ENCODE measurements at places on chromosomes 1 and 21.

GRCh38 chr1:105641407-105641806 lies 1415.1 kb upstream of the PRMT6 start:
- H3K4me1 ChIP-seq: no peaks in the 10 kb centered on the region
- no peaks in the 10 kb centered on the region for H3K27me3 ChIP-seq
- DNase-seq: no peak
- no peak overlapping the region for H3K27ac ChIP-seq
- H3K4me3 ChIP-seq: no peak overlapping the region
- no peaks in the 10 kb centered on the region for H3K36me3 ChIP-seq

DNA sequence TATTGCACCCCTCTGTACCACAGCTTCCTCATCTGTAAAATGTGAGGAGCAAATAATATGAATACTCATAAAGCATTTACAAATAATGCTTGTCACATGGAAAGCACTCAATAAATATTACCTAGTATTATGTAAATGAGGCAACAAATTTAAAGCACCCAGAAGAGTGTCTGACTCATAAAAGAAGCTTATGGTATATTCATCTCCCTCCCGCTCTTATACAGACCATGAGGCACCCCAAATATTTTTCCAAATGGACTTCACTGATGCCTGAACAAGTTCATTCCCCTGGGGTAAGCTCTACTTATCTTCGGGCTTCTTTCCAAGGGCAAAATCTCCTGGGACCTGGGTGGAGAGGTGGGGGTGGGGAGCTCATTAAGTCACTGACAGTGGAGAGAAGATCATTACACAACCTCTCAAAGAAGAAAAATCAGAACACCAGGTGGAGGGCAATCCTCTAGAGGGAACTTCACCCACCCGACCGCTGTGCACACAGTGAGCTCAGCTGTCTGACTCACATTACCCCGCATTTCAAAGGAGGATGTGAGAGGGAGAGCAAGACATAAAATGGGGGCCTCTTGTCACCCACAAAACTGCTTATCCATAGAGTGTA lies 166.2 kb downstream of the ASTN1 start:
- H3K4me3 ChIP-seq: no peak overlapping the region
- H3K27ac ChIP-seq: no peak overlapping the region
- H3K36me3 ChIP-seq: no peaks in the 10 kb centered on the region
- DNase-seq: no peak
- H3K27me3 ChIP-seq: no peaks in the 10 kb centered on the region

- no peak for DNase-seq
- H3K4me3 ChIP-seq: no peak overlapping the region
- H3K27me3 ChIP-seq: no peaks in the 10 kb centered on the region
These were observed 5.1 kb upstream of the ZNF326 start for GRCh38 chr1:89989799-89990198.

GRCh38 chr1:39852214-39852791 lies 31.0 kb downstream of the TRIT1 start:
- H3K27me3 ChIP-seq: no peaks in the 10 kb centered on the region
- peak overlapping the region; percentile 56 for H3K27ac ChIP-seq
- no peaks in the 10 kb centered on the region for H3K4me1 ChIP-seq
- no peak overlapping the region for H3K4me3 ChIP-seq
- H3K36me3 ChIP-seq: no peaks in the 10 kb centered on the region

GRCh38 chr1:92536211-92536979 lies 49.7 kb upstream of the GFI1 start:
- DNase-seq: no peak
- no peaks in the 10 kb centered on the region for H3K36me3 ChIP-seq
- no peaks in the 10 kb centered on the region for H3K27me3 ChIP-seq

- DNase-seq: no peak
- no peaks in the 10 kb centered on the region for H3K36me3 ChIP-seq
- H3K4me1 ChIP-seq: no peaks in the 10 kb centered on the region
- no peak overlapping the region for H3K4me3 ChIP-seq
- H3K27ac ChIP-seq: no peak overlapping the region
- H3K27me3 ChIP-seq: no peaks in the 10 kb centered on the region
These were observed 107.1 kb upstream of the OLIG2 start for GRCh38 chr21:32918478-32919120.

DNA sequence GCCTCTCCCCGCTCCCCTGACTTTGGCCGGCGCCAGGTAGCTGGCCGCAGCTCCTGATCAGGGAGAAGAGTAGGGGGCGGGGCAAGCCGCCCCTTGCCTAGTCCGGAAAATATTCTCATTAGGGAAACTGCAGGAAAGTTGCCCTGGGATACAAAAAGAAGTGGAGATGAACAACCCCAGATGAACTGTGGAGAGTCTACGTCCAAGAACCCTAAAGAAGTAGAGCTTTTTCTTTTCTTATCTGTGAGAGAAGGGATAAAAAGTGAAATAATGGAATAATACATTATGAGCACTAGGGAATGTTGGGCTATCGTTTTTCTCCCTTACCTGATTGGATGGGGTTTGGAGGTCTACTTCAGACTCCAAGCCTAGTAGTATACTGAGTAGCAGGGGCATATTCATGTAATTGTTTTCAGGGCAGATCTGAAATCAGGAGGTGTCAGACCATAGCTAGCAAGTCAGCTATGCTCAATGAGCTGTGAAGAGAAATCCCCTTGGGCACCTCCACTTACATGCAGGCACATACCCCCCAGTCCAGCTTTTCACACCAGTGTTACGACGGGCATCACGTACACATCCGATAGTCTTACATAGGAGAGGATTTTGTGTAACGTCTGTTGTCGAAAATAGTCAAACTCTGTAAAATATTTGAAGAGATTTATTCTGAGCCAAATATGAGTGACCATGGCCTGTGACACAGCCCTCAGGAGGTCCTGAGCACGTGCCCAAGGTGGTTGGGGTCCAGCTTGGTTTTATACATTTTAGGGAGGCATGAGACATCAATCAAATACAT lies 1.7 kb upstream of the DUSP10 start:
- H3K36me3 ChIP-seq: no peaks in the 10 kb centered on the region
- DNase-seq: no peak
- peak overlapping the region; percentile 100 for H3K27ac ChIP-seq
- H3K4me1 ChIP-seq: no peaks in the 10 kb centered on the region
- peak overlapping the region; percentile 80 for H3K4me3 ChIP-seq
- H3K27me3 ChIP-seq: no peaks in the 10 kb centered on the region

DNA sequence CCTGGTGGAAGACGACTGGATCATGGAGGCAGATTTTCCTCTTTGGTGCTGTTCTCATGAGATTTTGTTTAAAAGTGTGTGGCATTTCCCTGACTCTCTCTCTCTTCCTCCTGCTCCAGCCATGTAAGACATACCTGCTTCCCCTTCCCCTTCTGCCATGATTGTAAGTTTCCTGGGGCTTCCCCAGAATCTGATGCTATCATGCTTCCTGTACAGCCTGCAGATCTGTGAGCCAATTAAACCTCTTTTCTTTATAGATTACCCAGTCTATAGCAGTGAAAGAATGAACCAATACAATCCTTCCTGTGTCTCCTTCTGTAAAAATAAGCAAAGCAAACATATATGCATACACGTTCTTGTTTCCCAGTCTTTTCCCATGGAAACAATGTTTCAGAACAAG lies 273.2 kb downstream of the DYRK1A start:
- no peaks in the 10 kb centered on the region for H3K27me3 ChIP-seq
- no peak for DNase-seq
- H3K36me3 ChIP-seq: no peaks in the 10 kb centered on the region
- H3K4me1 ChIP-seq: no peaks in the 10 kb centered on the region
- H3K27ac ChIP-seq: no peak overlapping the region

DNA sequence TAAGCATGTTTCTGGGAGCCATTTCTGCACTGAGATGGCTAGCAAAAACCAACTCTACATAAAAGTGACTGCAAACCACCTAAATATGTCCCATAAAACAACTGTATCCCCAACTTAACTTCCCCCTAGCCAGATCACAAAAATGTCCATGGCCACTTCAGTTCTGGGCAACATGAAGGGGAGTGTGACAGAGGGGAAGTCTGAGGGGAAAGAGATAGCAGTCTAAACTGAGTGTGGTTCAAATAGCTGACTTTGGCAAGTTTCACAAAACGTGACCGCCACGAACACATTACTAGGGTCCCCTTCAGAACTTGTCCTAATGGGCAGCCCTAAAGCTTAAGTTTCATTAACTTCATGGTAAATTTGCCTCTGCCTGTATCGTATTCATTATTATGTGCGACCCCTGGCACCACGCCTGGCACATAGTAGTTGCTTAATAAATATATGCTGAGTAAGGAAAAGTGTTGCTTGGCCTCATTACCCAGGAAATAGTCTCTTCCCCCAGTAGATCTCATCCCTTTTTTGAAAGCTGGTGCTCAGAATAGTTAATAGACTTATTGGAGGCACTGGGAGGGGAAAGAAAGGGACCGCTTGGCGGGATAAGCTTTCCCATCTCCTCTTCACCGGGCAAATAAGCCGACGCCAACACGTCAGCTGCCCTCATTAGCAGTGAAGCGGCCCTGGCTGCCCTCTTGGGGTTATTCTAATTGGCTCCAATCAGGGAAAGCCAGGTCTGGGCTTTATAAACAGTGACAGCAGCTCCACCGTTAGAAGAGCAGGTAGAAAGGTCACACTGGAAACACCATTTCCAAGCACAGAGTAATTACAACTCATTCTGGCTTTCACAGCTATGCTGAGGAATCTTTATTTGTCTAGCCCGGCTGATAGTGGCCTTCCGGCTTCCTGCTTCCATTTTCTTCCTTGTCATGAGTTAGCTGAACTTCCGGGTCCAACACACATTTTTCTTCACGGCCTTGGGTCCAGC lies 122.1 kb downstream of the LRIG2 start:
- no peaks in the 10 kb centered on the region for H3K27me3 ChIP-seq
- no peaks in the 10 kb centered on the region for H3K4me1 ChIP-seq
- no peaks in the 10 kb centered on the region for H3K36me3 ChIP-seq
- DNase-seq: no peak
- H3K4me3 ChIP-seq: no peak overlapping the region

DNA sequence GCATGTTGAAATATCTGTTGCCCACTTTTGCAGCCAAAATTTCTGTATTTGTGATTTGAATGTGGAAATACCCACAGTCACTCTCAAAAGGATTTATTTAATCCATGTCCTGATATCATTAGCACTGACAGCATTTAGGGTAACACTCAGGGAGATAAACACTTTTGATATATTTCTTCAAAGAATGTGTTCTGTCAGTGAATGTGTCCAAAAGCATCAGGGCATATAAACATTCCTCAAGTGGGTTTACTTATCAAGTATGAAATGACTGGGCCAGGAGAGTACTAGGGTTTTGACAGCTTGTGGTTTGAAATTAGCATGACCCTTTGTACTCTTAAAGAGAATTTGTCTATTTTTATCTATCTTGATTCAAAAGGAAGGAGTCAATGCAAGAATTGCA lies 1302.1 kb upstream of the ADGRL2 start:
- H3K4me3 ChIP-seq: no peak overlapping the region
- no peaks in the 10 kb centered on the region for H3K27me3 ChIP-seq
- H3K36me3 ChIP-seq: no peaks in the 10 kb centered on the region
- DNase-seq: no peak

GRCh38 chr21:40685141-40685540 lies 161.8 kb downstream of the DSCAM start:
- no peak overlapping the region for H3K4me3 ChIP-seq
- H3K27me3 ChIP-seq: no peaks in the 10 kb centered on the region
- no peaks in the 10 kb centered on the region for H3K4me1 ChIP-seq
- DNase-seq: no peak
- H3K36me3 ChIP-seq: no peaks in the 10 kb centered on the region
- no peak overlapping the region for H3K27ac ChIP-seq

- no peak overlapping the region for H3K27ac ChIP-seq
- no peaks in the 10 kb centered on the region for H3K36me3 ChIP-seq
- no peaks in the 10 kb centered on the region for H3K27me3 ChIP-seq
- H3K4me1 ChIP-seq: no peaks in the 10 kb centered on the region
- no peak overlapping the region for H3K4me3 ChIP-seq
- no peak for DNase-seq
These were observed 97.9 kb downstream of the TRIM11 start for GRCh38 chr1:228308628-228309325.

- no peak overlapping the region for H3K4me3 ChIP-seq
- no peak for DNase-seq
- no peaks in the 10 kb centered on the region for H3K36me3 ChIP-seq
- no peak overlapping the region for H3K27ac ChIP-seq
- no peaks in the 10 kb centered on the region for H3K4me1 ChIP-seq
These were observed 721.1 kb upstream of the TMPRSS15 start for GRCh38 chr21:19124691-19125090.

DNA sequence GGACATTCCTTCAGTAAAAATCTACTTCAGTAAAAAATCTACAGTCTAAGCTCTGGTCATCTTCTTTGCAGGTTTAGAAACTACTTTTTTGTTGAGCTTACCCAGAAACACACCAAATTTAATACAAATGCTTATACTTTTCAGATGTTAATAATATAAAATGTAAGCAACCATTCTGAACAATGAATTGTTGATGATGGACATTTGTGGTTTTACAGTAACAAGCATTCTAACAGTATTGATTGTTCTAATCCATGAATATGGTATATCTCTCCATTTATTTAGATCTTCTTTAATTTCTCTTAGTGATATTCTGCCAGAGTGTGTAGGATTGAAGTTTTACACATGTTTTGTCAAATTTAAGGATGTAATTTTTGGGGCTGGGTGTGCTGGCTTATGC lies 27.0 kb upstream of the SRSF10 start:
- no peaks in the 10 kb centered on the region for H3K4me1 ChIP-seq
- no peak overlapping the region for H3K27ac ChIP-seq
- no peaks in the 10 kb centered on the region for H3K27me3 ChIP-seq
- H3K36me3 ChIP-seq: no peaks in the 10 kb centered on the region

- no peak for DNase-seq
- H3K4me3 ChIP-seq: no peak overlapping the region
- no peaks in the 10 kb centered on the region for H3K27me3 ChIP-seq
- H3K36me3 ChIP-seq: no peaks in the 10 kb centered on the region
These were observed 267.2 kb upstream of the VAMP3 start for GRCh38 chr1:7503691-7504437.

DNA sequence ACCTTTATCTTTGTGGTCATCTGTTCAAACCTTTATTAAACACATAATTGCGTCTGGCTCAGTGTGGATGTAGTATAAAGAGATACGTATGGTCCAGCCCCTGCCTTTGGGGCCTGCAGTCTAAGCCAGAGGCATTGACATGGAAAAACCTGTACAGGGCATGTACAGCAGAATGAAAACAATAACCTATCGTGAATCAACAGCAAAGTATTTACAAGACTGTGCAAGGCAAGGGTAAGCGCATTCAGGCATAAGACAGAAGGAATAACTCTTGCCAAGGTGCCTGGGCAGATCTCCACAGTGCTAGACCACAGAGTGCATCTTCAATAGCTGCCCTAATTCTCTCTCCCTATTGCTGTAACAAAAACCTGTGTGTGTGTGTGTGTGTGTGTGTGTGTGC lies 35.5 kb downstream of the KIRREL1 start:
- no peaks in the 10 kb centered on the region for H3K27me3 ChIP-seq
- no peaks in the 10 kb centered on the region for H3K4me1 ChIP-seq
- no peaks in the 10 kb centered on the region for H3K36me3 ChIP-seq
- H3K27ac ChIP-seq: no peak overlapping the region

Data from breast epithelium (tissue), 4 donors.